Type B pancreatic cell (in vitro differentiated cells): ENCODE measurements at places on chromosomes 13 and 19. TPM values are rescaled to one million over a fixed set of nuclear protein-coding genes. Genes with fewer than 3 reads are reported as not detected.

DNA sequence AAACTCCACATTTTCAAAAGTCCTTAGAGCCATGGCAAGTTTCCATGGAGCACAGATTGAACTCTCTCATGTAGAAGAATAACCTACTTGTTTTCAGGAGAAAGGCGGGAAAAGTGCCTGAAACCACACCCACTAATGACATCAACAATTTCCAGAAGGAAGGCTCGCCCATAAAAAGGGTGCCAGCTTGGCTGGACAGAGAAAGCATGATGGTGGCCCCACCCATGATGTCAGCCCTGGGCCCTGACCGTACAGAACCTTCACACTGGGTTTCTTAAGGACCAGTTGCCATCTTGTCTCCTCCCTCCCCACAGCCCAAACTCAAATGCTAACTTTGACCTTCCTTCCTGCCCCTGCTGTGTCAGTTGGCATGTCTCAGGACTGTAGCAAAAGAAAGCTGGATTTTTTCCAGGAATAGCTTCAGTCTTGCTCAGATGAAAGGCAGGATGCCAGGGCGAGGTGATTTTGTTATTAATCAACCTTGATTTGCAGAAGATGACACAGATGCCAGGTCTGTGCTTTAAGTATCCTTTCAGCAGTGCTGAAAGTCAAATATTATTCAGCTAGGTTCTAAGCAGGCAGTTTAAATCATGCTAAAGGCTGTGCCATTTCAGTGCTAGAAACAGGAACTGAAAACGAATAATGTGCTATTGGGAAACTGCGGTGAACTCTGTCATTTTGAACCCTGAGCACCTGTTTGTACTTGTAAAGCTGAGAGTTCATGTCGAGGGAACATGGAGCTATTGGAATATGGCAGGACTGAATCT lies 89.5 kb upstream of the RFC3 start:
- no peak for DNase-seq

KLC3 gene
- 4.9 and 12.8 TPM in 2 replicates for total RNA-seq

HCN2 gene
- total RNA-seq = 1.4 and 1.9 TPM in 2 replicates

DNA sequence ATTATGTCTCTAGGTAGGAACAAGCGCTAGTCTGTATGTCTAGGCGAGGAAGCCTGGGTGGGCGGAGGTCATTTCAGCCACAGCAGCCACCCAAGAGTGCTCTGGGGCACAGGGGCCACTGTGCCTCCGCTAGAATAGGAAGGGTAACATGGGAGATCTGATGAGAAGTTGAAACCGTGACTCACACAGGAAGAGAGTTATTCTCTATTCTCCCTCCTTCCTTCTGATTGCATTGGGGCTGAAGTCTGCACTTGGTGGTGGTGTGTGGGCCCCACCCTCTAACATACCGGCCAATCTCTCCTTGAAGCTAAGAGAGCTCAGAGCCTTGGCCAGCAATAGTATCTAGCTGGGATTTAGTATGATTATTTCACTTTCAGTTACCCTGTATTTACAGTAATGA lies 20.3 kb upstream of the GGACT start:
- no peak for DNase-seq

ZFP36 gene
- 36.0 and 101 TPM in 2 replicates for total RNA-seq

- no peak for DNase-seq
Measured at GRCh38 chr19:13583114-13583513, 76.8 kb upstream of the CACNA1A start.

SHISA7 gene
- 0.05 and 0.22 TPM in 2 replicates for total RNA-seq

ACER1 gene
- total RNA-seq = not detected in 2 replicates

SHC2 gene
- total RNA-seq = 35.4 and 40.5 TPM in 2 replicates

- DNase-seq = no peak
Measured at GRCh38 chr13:23488442-23488841, 54.9 kb upstream of the SACS start.

RINL gene
- total RNA-seq = 1.7 and 3.4 TPM in 2 replicates

RAB11B gene
- total RNA-seq = 106 and 123 TPM in 2 replicates

DNA sequence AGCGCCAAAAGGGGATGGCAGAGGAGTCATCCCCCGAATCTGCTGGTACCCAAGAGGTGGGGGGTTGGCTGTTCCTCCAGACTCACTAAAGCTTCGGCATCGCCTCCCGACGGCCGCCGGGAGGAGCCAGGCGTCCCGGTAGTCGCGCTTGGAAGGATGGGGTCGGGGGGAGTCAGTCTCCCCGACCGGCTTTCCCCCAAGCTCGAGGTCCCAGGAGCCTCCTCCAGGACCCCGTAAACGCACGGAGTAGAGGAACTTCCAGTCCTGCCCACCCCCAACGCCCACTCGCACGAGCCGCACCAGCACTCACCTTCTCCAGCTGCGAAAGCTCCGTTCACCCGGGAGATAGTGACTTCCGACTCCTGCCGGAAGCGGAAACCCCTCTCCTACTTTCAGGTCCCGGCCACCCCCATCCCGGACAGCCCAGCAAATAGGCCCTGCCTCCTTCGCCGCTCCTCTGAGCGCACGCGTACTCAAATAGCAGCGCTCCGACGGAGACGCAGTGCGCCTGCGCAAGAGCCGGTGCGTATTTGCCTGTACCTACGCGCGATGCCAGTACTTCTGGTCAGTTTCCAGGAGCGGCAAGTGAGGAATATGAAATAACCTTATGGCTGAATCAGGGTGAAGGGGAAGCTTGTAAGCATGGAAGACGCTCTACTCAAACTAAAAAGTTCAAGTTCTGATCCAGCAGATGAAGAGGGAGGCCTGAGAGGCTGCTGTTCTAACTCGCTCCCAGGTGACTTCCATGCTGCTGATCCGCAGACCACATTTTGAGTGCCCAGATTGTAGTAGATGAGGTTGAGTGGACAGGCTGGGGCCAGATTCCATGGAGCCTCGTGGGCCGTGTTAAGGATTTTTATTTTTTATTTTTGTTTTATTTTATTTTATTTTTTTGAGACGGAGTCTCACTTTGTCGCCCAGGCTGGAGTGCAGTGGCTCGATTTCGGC lies at the start of gene ELOF1:
Gene ELOF1, minus strand, starts transcription at position 350 of the 948 bp plus-strand sequence. CDS start 4,883 bp downstream, outside the sequence.
- DNase-seq = peak; percentile 97

RNF225 gene
- total RNA-seq = 1.0 and 4.0 TPM in 2 replicates

GRCh38 chr19:45136507-45137178 lies 24.1 kb downstream of the NKPD1 start:
- DNase-seq = no peak

- DNase-seq = no peak
Measured at GRCh38 chr13:111508164-111508870, 187.9 kb downstream of the TEX29 start.

DNA sequence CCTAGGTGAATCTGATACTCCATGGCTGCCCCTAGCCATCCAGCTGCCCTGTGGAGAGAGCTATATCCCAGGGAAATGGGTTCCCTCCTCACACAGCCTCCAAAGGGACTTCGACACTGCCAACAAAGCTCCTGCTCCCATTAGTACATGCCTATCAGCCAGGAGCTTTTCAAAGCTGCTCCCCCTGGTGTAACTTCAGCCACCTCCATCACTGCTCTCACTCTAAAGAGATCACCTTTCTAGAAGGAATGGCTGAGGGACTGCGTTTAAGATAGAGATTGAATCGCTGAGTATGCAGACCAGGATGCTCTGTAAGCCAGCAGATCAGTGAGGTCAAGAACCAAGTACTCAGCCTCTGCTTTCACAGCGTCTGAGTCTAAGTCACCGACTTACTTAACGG lies 213.7 kb downstream of the NALCN start:
- DNase-seq = no peak

DNA sequence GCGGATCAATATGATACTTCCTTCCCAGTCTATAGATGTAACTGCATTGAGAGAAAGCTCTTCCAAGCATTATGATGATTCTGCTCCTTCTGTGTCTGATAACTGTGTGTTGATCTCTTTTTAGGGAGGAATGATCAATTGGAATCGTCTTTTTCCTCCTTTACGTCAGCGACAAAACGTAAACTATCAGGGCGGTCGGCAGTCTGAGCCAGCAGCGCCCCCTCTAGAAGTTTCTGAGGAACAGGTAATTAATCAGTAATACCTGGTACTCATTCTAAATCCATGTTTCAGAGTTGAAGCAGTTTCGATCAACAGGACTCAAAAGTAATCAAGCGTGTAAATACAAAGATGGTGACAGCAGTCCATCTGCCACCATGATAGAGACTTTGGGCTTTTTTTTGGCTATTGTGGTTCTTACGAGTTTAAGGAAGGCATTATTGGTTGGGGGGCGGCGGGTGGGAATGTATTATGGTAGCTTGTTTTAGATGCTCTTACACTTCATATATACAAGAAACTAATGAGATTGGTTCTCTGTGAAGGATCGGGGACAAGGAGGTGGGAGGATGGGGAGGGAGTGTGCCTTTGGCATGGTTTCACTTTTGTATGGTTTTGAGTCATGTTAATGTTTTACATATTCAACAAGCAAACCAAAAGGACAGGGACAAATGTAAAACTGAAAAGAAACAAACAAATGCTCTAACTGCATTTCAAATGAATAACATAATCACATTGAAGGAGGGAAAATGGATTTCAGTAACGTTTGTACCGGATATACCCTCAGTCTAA lies 60.7 kb upstream of the GPR183 start:
- DNase-seq = no peak

TMEM255B gene
- 0.92 and 1.9 TPM in 2 replicates for total RNA-seq

GSX1 gene
- total RNA-seq = not detected in 2 replicates

- no peak for DNase-seq
Measured at GRCh38 chr13:51501592-51502152, 48.8 kb upstream of the INTS6 start.

- peak; percentile 64 for DNase-seq
Measured at GRCh38 chr13:111899714-111900389, 167.1 kb upstream of the SOX1 start.

- no peak for DNase-seq
Measured at GRCh38 chr13:111411919-111412650, 91.6 kb downstream of the TEX29 start.

DNA sequence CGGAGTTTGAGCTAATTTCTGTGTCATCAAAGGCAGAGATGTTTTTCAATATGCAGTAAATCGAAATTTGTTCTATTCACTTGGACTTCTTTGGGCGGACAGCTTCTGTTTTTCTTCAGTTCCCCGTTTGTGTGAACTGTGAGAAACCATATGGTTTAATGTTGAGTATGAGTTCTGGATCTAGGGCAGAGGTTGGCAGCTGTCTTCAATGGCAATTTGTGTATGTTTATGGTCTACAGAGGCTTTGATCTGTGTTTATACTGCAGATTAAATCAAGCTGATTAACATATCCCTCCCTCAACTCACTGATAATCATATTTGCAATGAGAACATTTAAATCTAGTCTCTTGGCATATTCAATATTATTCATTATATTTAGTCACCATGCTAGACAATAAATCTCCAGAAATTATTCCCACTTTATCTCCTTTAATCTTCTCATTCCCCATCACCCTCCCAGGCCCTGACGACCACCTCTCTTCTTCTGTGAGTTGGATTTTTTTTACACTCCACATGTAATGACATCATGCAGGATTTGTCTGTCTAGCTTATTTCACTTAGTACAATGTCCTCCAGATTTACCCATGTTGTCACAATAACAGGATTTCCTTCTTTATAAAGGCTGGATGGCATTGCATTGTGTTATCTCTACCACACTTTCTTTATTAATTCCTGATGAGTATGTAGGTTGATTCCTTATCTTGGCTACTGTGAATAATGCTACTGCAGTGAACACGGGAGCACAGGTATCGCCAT lies 9.0 kb downstream of the ZNF331 start:
- DNase-seq = no peak

GRCh38 chr19:41734156-41734555 lies 21.2 kb upstream of the CEACAM6 start:
- DNase-seq = no peak

- no peak for DNase-seq
Measured at GRCh38 chr13:44969551-44970484, 19.5 kb downstream of the NUFIP1 start.

- no peak for DNase-seq
Measured at GRCh38 chr13:95451656-95452055, 100.9 kb upstream of the CLDN10 start.

DNA sequence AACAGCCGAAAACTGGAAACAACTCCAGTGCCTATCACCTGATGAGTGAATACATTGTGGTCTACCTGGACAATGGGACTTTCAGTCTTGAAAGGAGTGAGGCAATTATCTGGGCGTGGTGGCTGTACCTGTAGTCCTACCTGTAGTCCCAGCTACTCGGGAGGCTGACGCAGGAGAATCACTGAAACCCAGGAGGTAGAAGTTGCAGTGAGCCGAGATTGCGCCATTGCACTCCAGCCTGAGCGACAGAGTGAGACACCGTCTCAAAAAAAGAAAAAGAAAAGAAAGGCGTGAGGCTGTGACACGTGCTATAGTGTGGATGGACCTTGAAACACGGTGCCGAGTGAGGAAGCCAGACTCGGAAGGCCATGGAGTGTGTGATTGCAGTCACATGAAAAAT lies 4.1 kb upstream of the NTN5 start:
- DNase-seq = no peak

- peak; percentile 40 for DNase-seq
Measured at GRCh38 chr19:35380450-35381124, 9.7 kb downstream of the GPR42 start.

DNA sequence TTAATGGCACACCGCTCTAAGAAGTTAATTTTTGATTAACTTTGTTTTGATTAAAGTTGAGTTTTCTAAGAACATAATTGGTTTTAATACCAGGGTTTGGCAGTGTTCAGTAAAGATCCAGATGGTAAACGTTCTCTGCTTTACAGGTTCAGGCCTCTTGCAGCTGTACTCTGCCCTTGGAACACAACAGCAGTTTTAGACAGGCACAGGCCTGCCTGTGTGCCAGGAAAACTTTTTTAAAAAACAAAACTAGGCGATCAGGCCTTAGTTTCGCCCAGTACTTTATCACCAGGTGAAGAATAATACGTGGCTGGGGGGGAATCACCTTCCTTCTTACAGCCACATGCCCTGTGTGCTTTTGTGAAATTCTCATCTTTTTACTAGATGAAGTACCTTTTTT lies 38.0 kb upstream of the TEX29 start:
- DNase-seq = no peak

STOML3 gene
- total RNA-seq = 0.56 TPM in 1 of 2 replicates, not detected in the other

CCDC97 gene
- 26.7 and 42.6 TPM in 2 replicates for total RNA-seq

- no peak for DNase-seq
Measured at GRCh38 chr13:39132286-39133230, 94.3 kb downstream of the NHLRC3 start.

DNA sequence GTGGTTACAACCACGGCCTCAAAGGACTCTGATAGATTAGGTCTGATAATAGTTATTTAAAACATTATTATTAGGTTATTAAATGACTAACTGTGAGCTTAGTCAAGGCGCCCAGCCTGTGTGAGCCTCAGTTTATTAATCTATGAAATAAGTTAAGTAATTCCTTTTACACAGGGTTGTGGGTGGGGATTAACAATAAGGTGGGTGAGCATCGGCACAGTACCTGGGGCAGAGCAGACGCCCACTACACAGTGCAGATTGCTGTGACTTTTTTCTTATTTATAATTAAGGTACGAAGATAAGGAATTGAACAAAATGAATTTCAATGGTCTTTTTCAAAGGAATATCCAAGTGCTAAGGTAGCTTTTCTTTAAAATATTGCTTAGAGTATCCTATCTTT lies 132.2 kb downstream of the KATNAL1 start:
- no peak for DNase-seq

- DNase-seq = no peak
Measured at GRCh38 chr13:79458436-79458835, 22.5 kb upstream of the NDFIP2 start.

- DNase-seq = no peak
Measured at GRCh38 chr13:93066187-93066586, 160.4 kb upstream of the GPC6 start.
